Hematopoietic multipotent progenitor cell treated with erythropoietin and hydrocortisone succinate and interleukin-3 and kit ligand, for 4 days (in vitro differentiated cells): ENCODE measurements at places on chromosomes 12 and 14.
A peak's percentile ranks its signal among the peaks of the same experiment; 100 is the strongest.

- DNase-seq: peak; percentile 42
These were observed 96.5 kb downstream of the BCAT1 start for GRCh38 chr12:24852420-24852819.

GRCh38 chr14:74500417-74501134 lies 7.0 kb downstream of the ISCA2 start:
- DNase-seq: no peak

DNA sequence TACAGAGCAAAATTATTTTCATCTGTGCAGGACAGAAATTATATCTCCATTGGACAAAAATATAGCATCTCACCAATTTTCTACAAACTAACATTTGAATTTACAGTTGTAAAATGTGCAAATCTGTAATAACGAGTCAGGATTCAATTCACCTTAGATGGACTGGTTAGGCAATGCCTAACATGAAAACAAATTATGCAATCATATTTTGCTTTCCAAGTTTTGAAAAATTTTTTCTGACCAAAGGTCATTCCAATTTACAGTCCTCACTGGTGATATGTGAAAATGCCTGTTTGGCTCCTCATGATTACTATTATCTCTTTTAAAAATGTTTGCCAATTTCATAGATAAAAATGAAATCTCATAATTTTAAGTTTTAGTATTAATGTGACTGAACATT lies 6.5 kb upstream of the CPM start:
- DNase-seq: no peak

DNA sequence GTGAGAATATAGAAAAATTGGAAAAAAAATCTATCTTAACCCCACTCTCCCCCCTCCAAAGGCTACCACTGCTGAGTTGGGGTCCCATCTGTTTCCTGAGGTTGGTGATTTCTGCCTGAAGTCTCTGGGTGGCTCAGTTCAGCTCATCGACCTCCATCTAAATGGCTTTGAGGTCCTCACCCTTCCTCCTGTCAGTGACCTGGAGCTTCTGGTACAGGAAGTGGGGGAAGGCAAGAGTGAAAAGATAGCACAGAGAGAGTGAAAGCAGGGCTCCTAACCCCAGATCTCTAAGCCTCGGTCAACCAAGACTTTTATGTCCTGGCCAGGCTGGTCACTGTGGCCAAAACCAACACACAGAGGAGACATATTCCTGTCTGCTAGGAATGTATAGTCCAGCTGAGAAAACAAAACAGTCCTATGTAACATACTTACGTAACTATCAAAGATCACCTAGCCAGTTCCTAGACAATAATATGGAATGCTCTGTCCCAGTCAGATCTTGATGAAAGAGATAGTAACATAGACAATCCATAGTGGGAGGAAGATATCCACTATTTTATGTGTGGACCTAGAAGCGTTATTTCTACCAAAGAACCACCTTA lies 12.3 kb upstream of the KRT73 start:
- DNase-seq: peak; percentile 64

DNA sequence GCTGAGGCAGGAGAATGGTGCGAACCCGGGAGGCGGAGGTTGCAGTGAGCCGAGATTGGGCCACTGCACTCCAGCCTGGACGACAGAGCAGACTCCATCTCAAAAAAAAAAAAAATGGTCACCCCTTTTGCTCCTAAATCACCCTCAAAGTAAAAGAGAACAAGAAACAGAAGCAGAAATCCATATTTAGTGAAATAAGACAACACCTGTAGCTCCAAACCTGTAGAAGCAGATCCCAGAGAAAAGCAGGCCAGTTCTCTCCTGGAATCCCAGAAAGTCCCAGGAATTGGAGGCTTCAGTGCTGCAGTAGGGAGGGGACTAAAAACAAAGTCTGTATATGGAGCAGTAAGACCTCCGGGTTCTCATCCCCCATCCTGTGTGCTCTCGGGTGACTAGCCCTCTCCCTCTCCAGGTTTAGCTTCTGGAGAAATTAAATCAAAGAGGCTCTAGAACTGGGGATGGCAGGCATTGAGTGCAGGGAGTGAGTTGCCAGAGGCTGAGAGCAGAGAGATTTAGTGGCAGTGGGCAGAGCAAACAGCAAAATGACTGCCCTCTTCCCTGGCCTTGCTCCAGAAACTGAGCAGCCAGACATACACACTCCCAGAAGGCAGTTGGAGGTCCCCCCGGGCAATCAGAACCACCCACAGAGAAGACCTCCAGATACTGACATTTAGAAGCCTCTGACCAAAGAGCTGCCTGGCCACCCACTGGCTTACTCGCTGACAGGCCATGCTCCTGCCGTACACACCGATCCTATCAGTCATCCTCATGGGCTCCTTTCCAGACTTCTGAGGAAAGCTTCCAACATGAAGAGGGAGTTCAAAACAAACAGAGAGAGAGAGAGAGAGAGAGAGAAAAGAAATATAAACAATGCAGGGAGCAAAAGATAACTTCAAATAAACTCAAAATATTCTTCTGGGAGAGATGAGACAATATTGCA lies 6.3 kb upstream of the MLXIP start:
- peak; percentile 38 for DNase-seq

GRCh38 chr12:125249932-125250331 lies 184.7 kb downstream of the AACS start:
- no peak for DNase-seq

GRCh38 chr12:32522331-32523221 lies 123.2 kb downstream of the FGD4 start:
- peak; percentile 73 for DNase-seq

DNA sequence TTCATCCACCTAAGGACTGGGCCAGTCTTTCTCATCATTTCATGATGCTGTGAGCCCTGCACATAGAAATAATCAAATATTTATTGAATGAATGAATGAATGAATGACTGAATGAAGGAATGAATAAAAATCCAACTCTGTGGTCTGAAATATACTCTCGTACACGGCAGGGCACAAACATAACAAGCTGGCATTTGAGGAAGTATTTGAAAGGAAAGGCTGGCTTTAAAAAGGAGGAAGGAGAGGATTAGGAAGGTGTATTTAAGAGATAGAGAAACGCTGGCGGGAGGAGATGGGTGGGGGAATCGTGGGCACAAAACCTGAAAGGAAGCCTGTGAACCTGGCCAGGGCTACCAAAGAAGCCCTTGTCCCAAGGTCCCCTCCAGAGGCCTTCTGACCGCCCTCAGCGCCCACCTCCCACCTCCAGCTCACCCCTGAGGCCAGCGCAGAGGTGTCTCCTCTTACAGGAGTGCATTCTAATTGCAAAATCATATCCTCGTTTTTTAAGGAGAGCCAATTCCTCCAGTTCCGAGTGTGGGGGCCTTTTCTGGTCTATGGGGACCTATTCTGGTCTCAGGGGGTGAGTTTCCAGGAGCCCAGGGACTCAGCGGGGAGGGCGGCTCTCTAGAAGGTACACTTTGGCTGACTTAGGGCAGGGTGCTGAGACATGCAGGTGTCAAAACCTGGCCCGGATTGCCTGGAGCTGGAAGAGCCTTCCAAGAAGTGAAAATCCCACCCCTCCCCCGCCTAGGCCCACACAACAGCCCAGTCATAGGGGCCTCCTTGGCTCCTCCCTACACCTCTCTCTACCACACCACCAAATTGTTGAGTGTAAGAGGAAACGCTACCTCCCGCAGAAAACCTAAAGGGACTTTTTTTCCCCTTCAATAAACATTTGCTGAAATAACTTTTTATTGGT lies 8.7 kb upstream of the JDP2 start:
- peak; percentile 70 for DNase-seq

DNA sequence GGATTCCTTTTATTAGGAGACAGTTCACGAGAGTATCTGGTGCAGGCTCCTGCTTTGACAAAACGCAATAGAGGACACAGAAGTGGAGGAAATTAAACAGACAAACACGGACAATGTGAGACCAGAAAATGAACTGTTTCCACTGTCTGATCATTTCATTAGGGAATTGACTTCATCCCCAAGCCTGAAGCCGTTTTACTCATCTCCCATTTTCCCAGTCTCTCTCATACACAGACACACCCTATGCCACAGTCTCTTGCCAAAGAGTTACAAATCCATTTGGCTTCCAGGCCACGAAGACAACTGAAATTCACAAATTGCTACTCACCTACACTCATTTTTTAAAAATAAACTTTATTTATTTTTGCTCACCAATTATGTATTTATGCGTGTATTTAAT lies 1087.8 kb upstream of the TMEM132C start:
- no peak for DNase-seq

DNA sequence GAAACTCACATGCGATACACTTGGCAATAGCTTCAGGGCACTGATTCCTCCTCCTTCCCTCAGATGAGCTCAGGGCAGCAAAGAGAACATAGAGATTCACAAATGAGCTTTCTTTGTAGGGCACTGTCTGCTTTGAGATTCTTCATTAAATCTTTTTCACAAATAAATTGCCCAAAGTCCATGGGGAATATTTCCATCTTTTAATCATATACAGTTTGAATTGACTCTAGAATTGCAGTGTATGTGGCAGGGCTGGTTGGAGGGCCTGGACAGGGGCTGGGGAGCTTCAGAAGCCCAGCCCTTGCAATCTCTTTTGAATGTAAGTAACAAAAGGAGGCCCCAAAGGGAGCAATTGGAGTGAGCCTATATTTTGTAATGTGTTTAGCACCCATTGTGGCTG lies 197.5 kb downstream of the NOVA1 start:
- no peak for DNase-seq

- DNase-seq: peak; percentile 2
These were observed 189.5 kb downstream of the KCNC2 start for GRCh38 chr12:75020068-75020557.

- no peak for DNase-seq
These were observed 79.9 kb upstream of the SSTR1 start for GRCh38 chr14:38127784-38128183.

DNA sequence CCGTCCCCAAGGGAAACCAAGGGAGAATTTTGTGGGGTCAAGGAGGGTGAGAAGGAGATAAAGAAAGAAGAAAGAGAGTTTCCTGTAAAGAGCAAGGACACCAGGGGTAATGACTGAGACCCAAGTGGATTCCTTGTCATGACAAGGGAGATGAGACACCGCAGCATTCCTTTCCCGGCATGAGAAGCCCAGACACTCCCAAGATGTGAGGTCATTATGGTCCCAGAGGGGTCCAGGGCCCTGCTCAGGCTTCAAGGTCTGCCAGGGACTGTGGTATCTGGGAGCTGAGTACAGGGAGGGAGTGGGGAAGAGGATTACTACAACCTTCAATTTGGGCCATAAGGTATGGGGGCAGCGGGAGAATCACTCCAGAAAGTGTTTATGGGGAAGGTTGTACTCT lies 58.1 kb downstream of the SPTB start:
- DNase-seq: no peak

- DNase-seq: peak; percentile 79
These were observed 131.3 kb downstream of the ITPR2 start for GRCh38 chr12:26701604-26702215.

- DNase-seq: no peak
These were observed 13.6 kb upstream of the GALNT16 start for GRCh38 chr14:69246331-69246730.

DNA sequence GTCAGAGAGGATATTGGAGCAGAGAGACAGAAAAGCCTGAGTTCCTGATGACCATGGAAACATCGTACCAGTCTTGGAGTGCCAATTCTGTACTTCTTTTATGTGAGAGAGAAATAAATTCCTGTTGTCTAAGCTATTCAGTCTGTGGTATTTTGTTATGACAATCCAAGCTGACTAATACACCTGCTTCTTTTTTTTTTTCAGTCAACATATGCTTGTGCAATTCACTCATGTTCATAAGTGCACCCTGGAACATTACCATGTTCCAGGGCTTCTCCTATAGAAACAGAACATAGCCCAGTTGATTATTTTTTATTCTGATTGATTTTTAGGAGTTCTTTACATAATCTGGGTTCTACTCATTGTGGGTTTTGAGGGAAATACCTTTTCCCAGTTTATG lies 1.7 kb upstream of the CHPT1 start:
- no peak for DNase-seq
